ENCODE measurements at places on chromosomes 11 and 22.

DNA sequence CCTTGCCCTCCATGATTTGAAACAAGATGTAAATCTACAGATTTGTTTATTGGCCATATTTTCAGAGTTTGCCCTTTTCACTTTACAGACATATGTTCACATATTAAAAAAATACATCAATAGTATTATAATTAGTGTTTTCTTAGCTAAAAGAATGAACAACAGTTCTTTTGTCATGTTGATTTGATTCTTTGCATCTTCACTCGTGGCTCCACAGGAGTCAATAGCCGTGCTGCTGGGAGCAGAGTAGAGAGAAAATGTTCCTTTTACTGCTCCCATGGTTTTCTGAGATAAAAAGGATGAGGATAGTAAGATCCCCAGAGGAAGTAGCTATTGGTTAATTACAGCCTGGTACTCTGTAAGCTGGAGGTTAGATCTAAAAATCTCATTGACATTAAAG is 151.2 kb downstream of the PGR start:
- DNase-seq = no peak

GRCh38 chr11:47393163-47394049 is 15.0 kb upstream of the SLC39A13 start:
- no peak for DNase-seq

DNA sequence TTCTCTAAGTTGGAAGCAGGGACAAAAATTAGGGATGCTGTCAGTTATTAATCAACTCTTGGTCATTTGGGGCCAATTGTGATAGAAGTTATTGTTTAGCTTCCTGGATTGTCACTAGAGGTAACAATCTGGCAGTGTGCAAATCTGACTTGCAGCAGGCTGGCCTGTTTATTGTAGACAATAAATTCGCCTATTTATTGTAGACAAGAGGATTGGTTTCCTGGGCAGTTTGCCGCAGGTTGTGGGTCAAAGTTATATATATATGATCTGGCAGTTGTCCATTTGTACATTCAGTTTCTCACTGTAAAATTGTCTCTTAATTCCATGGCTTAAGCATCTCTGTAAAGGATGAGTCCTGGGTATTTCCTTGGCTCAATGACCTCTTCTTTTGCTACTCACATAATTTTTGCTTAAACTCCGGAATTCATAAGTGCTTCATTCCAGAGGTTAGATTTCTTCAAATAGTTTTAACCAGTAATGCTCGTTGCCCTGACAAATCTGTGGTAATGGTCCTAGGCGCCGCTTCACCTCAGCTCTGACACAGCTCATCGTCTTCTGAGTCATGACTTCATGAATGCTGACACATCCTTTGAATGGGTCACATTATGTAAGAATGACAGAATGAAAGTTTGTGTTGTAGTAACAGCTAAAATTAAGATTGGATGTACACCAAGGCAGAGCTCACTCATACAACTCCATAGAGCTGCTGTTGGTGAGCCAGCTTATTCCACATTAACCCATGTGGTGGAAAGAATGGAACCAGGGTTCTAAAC is 7.8 kb upstream of the MMP3 start:
- no peak for DNase-seq

GRCh38 chr11:75011357-75011756 is 22.6 kb downstream of the NEU3 start:
- DNase-seq = no peak

GRCh38 chr22:46430961-46431838 is 95.7 kb downstream of the TRMU start:
- no peak for DNase-seq

DNA sequence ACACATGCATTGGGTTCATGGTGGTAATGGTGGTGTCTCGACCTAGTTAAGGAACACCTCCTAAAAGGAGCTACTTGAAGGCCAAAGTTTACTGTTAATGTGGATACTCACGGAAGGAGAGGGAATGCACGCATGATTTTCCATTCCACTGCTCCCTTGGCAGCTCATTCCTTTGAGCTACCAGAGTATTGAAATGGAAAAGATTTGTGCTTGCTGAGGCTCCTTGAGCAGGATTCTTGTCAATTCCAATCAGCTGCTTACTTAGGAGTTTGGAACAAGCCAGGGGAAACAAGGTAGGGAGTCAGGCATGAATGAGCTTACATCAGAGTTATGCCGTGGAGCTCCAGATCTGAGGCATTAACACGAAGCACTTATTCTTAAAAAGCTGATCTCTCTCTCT is 108.8 kb downstream of the GRIA4 start:
- DNase-seq = no peak

DNA sequence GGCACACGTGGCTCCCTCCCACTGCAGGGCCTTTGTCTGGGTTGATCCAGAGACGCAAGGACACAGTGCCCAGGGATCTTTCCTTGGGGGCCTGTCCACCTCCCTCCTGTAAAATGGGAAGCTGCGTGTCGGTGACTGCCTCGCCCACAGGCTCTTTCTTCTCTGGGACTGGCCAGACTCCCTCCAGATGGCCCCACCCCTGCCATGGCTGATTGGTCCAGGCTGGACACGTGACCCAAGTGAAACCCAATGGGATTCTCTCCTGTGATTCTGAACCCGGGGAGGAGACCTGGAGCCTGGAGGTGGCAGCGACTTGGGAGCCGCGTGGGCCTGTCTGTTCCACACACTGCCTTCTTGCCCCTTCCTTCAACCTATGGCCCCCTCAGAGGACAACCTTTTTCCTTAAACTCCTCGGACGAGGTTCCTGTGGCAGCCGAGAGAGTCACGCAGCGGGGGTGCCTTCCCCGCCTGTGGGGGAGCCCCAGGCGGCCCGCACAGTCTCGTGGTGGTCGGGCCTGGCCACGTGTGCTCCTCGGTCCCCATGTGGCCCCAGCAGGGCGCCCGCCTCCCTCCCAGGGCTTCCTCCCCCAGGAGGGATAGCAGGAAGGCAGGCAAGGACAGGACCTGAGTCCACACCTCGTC is 12.4 kb upstream of the MPPED1 start:
- DNase-seq = no peak

DNA sequence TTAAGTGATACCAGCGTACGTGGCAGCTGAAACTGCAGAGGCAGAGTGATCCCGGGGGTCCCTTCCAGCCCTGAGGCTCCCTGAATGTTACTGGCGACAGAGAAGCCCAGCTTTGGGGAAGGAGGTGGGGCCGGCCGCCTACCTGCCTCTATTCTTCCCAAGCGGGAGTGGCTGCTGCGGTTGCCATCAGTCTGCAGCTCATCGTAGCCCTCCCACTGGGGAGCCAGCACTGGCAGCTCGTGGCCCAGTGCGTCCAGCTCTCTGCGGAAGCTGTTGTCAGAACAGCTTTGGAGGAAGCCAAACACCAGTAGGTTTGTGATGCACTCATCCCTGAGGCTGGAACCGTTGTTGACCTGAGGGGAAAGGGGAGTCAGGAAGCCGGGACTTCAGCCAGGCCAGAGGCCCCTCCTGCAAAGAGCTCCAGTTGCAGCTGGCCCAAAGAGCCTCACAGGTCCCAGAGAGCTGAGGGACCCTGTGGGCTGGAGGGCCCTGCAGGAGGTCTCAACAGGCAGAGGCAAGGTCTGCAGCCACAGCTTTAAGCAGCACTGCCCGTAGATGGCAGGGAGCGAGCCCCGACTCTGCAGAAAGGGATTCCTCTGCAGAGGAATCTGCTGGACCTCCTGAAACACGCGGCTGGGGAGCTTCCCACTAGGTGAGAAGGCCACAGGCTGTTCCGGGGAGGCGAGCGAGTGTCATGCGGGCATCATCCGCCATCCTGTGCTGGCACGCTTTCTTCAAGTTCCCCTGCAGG is 30.4 kb downstream of the BID start:
- DNase-seq = no peak

GRCh38 chr11:2651054-2651617 is 48.7 kb downstream of the KCNQ1OT1 start:
- DNase-seq = no peak

DNA sequence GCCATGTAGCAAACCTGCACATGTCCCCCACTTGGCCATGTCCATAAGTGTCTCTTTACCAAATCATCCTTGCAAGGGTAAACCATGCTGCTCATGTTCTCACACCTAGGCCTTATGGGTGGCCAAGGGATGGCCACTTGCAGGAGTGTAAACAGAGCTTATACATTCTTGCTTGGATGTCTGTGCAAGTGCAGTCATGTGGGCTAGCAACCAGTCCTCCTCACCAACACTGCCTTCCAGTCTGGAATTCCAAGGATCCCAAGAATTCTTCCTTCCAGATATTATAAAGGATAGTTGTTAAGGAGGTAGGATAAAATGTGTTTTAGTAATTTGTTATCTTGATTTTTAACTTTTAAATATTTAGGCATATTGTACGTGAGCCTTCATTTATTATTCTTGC is 47.8 kb upstream of the OR5P2 start:
- DNase-seq = no peak

DNA sequence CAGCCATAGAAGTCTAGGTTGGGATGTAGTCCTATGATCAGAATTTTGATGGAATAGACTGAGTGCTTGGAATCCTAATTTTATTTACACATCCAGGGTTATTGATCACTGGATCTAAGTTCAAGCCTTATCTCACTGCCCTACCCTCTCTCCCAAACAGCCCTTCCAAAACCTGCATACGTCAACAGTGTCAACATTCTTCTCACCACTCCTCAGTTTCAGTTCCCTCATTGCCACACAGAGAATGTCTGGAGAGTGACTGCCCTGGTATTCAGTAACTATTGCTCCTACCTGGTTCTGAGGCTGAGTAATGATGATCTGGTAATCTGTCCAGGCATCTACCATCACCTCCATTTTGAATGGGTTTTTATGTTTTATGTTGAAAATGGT is 60.0 kb downstream of the GLYATL1 start:
- no peak for DNase-seq

DNA sequence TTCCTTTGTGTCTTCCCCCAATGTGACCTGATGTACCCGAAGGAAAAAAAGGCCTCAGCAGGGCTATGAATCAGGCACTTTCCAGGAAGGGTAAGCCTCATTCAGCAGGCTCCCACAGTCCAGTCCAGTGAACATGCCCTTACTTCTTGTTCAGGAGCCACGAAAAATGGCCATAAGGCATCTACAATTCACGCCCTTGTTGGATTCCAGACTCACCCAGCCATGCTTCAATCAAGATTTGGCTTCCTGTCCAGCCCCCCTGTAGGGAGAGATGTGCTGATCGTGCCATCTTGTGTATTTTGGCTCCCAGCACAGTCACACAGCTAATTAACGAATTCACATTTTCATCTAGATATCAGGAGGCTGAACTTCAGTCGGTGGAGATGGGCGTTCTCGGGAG is 9.9 kb upstream of the KCNJ5 start:
- no peak for DNase-seq

DNA sequence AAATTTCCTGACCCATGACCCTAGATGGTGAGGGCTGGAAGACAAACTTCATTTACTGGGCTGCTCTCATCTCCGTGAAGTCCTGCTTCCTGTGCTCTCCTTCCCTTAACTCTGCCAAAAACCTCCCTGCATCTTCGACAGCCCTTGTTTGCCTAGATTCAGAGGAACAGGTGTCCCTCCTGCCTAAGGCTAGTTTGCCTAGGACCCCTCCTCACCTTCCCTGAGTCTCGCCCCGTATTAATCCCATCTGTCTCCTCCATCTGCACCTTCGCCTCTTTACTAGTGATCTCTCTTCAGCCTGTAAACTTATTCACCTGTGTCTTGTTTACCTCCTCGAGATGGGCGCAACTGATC is 33.1 kb downstream of the EIF3F start:
- no peak for DNase-seq

DNA sequence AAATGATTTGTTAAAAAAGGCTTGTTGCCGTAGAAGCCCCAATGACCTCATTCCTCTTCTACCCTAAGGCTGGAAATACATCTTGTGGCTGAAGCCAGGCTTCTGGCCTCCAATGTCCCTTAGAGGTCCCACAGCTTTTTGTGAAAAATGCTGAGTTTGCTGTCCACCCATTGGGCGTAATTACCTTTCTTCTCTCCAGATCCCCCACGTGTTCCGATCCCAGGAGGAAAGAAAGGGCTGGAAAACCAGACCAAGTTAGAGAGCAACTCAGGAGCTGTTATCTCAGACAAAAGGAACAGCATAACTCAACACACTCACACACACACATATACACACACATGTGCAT is 154.2 kb downstream of the MIAT start:
- DNase-seq = no peak

DNA sequence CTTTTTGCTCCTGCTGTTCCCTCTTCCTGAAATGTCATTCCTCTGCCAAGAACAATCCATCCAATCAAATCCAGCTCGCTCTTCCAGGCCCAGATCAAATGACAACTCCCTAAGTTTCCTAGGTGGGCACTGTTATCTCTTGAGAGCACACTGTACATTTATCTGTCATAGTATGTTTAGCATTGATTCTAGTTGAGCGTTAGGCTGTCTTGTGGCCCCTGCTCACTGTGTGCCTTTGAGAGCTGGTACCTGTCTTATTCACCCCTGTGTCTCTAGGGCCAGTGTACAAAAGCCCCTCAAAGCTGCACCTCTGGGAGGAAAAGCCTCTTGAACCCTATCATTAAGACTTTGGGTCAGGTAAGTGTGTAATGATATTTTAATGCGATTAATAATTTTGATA is 7.1 kb upstream of the LMO2 start:
- no peak for DNase-seq

DNA sequence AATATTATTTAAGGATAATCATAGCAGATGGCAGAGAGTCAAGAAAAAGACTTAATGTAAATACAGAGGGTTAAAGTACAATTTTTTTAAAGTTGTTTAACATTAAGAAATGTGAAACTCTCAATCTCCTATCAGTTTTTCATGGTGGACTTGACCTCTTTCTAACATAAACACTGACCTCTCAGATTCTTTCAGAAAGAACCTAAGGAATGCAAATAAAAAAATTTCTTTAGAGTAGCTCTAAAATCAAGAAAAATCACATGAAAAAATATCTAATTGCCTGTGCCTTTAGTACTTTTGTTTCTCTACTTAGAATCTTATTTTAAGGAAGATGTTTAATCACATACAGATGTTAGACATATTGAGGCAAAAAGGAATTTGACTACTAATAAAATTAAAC is 12.9 kb downstream of the RNF141 start:
- no peak for DNase-seq

- DNase-seq = no peak
Measured at GRCh38 chr22:48407256-48407955, 1420.3 kb downstream of the BRD1 start.

DNA sequence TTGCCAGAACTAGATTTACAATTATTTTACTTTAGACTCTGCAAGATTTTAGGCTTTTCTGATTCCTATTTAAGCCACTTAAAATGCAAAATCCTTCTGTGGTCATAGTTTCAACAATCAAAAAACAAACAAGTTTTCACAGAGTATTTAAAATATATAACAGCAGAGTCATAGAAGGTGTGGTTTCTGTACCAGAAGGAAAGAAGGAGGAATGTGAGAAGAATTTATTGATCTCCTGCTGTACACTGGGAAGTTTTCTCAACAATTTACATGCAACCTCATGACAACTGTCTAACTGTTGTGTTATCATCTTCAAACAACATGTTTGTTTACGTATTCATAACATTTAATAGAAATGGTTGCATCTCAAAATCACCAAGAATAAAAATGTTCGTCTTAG is 102.3 kb upstream of the CEP126 start:
- no peak for DNase-seq

GRCh38 chr22:39926753-39927152 is 25.9 kb downstream of the GRAP2 start:
- no peak for DNase-seq

GRCh38 chr11:30342736-30343166 is 19.8 kb downstream of the ARL14EP start:
- DNase-seq = no peak

- DNase-seq = peak; percentile 49
Measured at GRCh38 chr11:9003573-9004182, at the start of gene NRIP3. NRIP3 (minus strand) TSS chr11:9004001; CDS start chr11:9003935, 66 bp downstream.

- DNase-seq = no peak
Measured at GRCh38 chr11:66557733-66558326, 10.6 kb downstream of the CTSF start.
